ENCODE measurements at places on chromosomes 1 and 21.

DNA sequence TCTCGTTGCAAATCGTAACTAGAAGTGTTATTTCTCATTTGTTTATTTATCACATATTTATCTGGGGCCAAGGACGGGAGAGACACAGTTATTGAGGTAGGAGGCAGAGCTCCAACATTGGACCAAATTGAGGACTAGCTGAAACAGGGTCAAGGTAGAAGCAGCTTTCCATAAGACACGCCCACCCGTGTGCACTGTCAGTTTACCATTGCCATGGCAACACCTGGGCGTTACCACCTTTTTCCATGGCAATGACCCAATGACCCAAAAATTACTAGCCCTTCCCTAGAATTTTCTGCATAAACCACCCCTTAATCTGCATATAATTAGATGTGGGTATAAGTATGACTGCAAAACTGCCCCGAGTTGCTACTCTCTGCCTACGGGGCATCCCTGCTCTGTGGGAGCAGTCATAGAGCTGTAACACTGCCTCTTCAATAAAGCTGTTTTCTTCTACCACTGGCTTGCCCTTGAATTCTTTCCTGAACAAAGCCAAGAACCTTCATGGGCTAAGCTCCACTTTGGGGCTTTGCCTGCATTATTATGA is 72.7 kb downstream of the FBXO2 start:
- no peak for DNase-seq

DNA sequence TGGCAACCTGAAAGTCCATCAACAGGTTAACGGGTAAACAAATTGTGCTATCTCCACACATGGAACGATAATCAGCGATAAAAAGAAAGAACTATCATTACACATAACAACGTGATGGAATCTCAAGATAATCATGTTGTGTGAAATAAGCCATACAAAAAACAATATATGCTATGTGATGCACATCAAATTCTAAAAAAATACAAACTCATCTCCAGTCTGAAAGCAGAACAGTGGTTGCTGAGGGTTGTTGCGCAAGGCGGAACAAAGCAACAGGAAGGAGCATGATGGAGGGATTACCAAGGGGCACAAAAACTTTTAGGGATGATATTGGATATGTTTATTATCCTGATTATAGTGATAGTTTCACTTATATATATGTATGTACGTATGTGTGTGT is 324.8 kb downstream of the VAV3 start:
- no peak for DNase-seq

GRCh38 chr1:219582296-219582695 is 30.6 kb downstream of the ZC3H11B start:
- no peak for DNase-seq

DNA sequence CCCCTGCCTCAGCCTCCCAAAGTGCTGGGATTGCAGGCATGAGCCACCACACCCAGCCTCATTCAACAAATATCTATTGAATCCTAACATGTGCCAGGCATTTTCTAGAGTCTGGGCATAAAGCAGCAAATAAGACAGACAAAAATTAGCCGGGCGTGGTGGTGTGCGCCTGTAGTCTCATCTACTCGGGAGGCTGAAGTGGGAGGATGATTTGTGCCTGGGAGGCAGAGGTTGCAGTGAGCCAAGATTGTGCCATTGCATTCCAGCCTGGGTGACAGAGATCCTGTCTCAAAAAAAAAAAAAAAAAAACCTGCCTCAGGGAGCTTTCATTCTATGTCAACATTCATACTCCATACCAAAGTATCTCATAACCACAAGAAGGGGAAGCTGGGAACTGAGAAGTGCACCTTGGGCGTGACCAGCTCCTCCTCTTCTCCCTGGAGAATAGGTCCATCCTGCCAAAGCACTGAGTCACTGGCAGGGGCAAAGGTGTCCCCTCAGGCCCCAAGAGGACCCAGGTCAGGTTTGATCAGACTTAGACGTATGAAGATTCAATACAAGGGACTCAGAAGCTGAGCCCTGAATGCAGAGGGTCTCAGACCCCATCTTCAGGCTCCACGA is 36.8 kb upstream of the PPP1R15B start:
- no peak for DNase-seq

DNA sequence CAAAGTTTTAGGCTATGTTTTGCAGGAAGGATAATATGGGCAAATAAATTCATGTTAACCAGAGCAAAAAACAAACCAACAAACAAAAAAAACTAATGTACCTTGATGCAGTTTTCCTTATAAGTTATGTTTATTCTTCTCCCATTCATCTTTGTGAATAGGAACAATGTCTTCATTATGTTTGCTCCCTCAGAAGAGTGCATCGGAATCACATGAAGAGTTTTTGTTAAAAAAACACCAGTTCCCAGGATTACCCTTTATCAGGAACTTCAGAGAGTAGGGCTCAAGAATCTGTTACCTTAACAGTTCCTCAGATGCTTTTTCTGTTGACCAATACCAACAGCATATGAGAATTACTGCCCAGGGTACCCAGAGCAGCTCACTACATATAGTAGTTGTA is 14.6 kb upstream of the PRRC2C start:
- DNase-seq = no peak

GRCh38 chr1:171472183-171472647 is 13.1 kb upstream of the PRRC2C start:
- DNase-seq = peak; percentile 25

DNA sequence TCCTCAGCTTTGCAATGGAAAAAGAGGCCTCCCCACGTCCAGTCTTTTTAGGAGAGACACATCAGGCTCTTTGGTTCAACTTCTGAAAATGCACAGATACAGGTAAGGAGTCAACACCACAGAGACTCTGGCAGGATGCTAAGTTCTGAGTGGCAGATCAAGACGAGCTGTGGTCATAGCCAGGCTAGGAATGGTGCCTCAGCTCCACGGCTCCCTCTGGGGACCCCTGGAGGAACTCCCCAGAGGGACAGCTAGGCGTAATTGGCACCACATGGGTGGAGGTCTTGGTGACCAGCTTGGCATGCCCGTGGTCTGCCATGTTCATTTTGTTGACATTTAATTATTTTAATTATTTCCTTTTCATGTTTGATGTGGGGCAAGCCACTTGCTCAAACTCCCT is 206.1 kb downstream of the KAZN start:
- no peak for DNase-seq

GRCh38 chr1:21175324-21175669 is 1.4 kb downstream of the EIF4G3 start:
- no peak for DNase-seq

DNA sequence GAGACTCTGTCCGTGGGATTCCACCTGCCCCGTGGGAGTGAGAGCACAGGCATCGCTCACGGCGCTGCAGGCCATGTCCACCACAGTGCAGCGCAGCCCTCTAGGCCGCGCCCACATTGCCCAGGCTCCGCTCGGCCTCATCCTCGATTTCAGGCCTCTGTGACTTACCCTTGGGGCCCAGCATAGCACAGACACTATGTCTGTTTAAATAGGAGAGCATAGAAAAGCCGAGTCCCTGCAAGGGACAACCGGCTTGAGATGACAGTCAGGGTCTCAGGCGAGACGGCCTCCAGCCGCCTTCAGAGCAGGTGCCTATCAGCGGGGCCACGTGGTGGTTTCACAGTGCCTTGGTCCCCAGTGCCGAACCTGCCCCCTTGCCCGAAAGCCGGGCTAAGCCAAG is 56.9 kb upstream of the POFUT2 start:
- DNase-seq = no peak

DNA sequence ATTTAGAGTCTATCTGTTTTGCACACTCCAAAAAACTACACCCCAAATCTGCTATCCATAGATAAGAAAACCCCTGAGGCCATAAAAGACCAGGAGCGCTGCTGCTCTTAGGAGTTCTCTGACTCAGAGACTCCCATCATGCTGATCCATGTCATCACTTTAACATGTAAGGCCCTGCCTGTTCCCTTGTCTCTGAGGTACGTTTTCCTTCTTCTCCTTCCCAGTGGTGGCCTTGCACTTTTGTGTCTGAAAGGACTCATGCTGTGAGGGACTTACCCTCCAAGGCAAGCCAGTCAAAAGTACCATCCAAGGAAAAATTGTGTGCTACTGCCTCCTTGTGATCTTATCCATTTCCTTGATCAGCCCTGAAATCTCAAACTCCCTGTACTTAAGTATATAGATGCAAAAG is 427.4 kb upstream of the NCAM2 start:
- DNase-seq = no peak

DNA sequence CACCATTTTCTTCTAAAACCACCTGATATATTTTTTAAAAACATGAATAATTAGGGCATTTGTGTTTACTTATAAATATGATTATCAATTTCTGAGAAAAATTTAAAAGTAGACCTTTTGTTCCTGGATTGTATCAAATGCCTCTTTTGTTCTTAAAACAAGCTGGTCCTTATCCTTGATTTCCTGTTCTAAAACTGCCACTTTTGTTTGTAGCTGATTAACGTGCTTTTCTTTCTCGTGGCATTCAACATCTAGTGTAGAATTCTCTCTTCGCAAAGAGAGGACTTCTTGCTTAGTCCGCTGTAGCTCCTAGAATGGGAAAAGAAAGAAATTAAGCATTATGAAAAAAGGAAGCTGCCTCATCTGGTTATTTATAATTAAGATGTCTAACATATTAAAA is 25.0 kb downstream of the SASS6 start:
- no peak for DNase-seq

GRCh38 chr1:92408825-92409224 is 77.9 kb downstream of the GFI1 start:
- DNase-seq = no peak

DNA sequence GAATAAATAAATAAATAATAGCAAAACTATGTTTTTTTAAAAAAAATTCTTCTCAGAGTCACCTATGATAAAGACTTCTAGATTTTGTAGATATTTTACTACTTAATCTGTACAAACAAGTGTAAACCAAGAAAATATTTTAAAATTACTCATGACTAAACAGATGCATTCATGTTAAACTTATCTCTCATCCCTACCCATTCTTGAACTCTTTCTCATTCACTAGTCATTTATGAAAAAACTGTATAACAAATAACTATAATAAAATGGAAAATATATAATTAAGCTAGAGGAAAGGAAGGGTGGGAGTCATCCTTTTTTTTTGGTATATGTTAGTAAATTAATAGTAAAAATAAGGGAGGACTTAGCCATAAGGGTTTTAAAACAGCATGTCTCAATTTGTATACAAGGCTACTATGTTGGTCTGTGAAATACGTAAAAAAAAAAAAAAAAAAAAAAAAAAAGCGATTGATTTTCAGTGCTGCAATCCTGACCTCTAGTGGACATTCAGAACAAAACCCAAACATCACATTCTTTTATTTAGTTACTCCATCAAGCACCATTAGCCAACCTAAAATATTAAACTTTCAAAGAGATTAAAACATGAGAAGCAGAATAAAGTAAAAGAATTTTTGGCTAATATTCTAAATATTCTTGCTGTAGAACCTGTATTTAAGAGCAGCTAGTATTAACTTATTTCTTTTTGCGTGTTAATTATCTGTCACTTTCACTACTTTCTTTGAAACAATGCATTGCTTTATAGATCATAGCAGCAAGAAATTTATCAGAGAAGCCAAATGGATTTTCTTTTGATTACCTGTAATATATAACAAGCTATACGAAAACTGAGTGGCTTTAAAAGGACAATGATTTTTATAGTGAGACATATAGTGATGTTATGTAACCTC is 255.8 kb upstream of the CACYBP start:
- no peak for DNase-seq

DNA sequence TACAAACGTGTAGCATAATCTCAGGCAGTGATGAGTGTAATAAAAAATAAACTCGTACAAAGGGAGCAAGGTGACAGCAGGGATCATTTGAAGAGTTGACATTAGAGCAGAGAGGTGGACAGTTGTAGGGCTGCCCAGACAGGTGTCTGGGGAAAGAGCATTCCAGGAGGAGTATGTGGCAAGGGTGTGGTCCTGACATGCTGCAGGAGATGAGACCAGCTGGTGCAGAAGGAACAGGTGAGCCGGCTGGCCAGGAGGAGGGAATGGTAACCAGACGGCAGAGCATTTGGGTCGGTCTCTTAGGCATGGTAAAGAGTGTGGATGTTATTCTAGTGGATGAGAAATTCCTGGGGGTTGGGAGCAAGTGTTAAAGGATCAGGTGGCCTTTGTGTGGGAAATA is 306.3 kb downstream of the LMX1A start:
- no peak for DNase-seq

DNA sequence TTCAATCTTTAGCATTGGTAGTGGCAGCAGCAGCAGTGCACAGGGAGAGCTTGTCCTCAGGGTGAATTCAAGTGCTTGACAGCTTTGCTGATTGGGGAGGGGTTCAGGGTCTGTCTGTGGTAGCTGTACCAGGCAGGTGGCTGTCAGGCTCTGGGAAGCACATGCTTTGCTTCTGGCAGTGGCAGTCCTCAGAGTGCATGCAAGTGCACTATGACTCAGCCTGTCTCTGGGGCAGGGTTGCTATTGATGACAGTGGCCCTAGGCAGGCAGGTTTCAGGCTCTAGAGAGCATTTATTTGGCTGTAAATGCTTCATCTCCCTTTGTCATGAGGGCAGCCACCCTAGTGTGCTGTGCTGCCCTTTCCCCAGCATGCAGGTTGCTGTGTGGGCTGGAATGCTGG is 251.9 kb upstream of the LRRC7 start:
- DNase-seq = no peak

- DNase-seq = no peak
Measured at GRCh38 chr21:33643658-33644311, 1.5 kb downstream of the ITSN1 start.

DNA sequence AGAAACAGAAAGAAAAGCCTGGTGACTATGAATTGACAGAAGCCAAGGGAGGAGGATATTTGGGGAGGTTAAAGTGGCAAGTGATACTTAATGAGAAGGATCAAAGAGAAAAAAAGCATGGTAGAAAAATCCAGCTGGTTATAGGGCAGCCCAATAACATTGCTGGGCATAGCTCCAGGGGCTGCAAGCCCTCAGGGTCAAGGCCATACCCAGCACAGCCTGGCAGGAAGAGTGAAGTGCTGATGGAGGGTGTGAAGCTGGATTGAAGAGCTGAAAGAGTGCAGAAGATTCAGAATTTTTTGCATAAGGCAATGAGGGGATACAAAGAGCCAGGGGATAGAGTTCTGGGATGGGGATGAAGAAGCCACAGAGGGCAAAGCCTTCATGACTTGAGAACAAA is 8.0 kb upstream of the HSD11B1 start:
- no peak for DNase-seq

DNA sequence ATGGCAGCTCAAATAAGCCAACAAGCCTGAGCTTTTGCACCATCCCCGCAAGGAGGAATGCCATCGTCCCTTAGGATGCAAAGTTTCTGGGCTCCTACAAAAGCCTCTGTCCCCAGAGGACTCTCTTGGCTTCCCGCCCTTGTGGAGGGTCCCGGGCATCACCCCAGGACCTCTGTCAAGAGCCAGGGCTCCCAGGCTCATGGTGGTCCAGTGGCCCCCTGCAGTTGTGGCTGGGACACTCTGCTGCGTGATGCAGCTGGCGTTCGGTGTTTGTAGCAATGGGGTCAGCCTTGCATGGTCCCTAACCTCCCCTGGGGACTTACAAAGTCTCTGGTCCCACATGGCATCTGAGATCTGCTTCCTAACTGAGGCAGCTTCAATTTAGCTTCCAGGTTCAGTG is 104.7 kb downstream of the RIPK4 start:
- no peak for DNase-seq

GRCh38 chr1:3009021-3009420 is 12.2 kb upstream of the ACTRT2 start:
- no peak for DNase-seq

All from GM12878 (cell line).